ENCODE measurements at places on chromosomes 11 and 22.

- no peak for DNase-seq
Observed at GRCh38 chr11:48002561-48002960, 22.2 kb downstream of the PTPRJ start.

- peak; percentile 57 for DNase-seq
Observed at GRCh38 chr11:61954851-61955421, 4.8 kb downstream of the BEST1 start.

DNA sequence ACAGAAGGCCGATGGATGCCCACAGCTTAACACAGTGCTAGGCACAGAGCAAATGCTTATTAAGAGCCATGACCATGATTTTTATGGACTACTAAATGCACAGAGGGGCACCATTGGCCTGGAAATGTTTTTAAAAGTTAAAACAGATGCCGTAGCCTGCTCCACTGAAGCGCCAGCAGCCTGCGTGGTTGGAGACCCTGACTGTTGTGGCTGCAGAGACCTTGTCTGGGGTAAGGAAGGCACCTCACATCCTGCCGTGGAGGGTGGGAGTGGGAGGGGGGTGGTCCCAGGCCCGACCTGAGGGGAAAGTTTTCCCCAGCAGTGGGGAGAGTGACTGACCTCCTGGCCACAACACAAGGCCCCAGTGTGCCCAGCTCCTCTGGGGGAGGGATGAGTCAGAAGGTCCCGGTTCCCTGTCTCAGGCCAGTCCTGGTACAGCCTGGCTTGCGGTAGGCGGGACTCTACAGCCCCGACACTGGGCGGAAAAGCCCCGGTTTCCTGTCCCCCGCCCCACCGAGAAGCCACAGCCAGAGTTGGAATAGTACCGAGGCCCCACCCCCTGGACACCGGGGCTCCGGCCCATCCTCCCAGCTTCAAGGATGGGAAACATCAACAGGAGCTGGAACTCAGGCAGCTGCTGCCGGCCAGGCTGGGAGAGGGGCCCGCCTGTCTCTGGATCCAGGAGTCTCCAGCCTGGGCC, 7.0 kb downstream of the CHST1 start:
- DNase-seq, result peak; percentile 42

GRCh38 chr11:110125632-110126031, 32.4 kb downstream of the ZC3H12C start:
- DNase-seq, result no peak

DNA sequence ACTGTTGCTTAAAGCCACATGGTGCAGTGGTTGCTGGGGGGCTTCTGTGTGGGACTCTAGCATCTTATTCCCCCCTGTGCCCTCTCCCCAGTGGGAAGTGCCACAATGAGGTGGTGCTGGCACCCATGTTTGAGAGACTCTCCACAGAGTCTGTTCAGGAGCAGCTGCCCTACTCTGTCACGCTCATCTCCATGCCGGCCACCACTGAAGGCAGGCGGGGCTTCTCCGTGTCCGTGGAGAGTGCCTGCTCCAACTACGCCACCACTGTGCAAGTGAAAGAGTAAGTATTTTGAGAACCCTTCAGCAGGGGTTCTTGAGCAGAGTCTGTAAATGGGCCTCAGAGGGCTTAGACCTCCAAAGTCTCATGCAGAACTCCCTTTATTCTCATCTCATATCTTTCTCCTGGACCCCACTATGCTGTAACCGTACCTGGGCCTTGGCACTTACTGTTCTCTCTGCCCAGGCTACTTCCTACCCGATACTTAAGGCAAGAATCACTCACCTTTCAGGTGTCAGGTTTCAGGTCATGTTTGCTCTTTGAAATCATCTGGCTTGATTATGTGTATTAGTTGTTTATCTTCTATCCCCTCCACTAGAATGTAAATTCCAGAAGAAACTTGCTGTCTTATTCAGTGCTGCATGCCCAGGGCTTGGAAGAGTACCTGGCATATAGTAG, 32.4 kb downstream of the PIK3IP1 start:
- no peak for DNase-seq

GRCh38 chr11:30594646-30595411, 8.7 kb upstream of the MPPED2 start:
- DNase-seq, result no peak

DNA sequence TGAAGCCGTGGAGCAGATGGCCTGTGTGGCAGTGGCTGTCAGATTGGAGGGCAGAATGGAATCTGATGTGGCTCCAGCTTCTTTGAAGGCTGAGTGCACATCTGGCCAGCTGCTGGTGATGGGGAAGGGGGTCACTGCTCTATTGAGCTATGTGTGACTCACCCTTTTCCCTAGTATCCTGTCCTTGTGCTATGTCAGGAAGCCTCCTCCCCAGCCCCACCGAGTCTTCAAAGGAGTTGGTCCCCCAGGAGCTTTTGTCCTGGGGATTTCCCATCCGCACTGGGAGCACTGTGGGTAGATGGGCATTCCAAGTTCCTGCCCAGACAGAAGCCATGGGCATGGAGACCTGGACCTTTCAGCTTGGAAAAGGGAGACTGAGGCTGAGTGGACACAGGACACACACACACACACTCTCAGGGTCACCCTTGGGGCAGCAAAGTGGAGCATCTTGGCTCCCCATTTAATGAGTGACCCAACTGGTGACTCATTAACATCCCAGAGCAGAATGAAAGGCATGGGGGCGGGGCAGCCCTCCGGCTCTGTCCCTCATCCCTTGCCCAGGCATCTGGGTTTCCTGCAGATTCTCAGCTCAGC, 3.3 kb downstream of the SERPINH1 start:
- DNase-seq, result no peak

- no peak for DNase-seq
Observed at GRCh38 chr11:59625703-59626102, 10.1 kb upstream of the OSBP start.

GRCh38 chr11:113249786-113250185, 64.6 kb upstream of the TTC12 start:
- DNase-seq, result no peak

DNA sequence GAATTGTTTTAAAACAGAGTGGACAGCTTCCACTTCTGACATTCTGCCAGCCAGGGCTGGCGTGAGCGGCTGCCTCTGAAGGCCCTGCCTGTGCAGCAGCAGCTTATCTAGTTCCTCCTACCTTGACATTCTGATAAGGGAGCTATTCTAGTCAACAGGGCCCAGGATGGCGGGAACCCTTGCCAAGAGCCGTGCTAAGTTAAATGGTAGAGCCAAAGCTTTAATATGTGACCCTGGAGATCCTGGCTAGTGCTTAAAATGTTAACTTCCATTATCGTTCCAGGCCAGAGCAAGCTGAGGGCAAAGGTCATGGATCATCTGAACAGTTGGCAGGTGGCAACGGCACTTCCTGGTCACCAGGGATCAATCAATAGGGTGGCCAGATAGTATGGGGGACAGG, 3.5 kb downstream of the KCNJ5 start:
- no peak for DNase-seq

Data from cardiac muscle cell (in vitro differentiated cells and primary cell).